ENCODE measurements at places on chromosomes 1 and 21.

DNA sequence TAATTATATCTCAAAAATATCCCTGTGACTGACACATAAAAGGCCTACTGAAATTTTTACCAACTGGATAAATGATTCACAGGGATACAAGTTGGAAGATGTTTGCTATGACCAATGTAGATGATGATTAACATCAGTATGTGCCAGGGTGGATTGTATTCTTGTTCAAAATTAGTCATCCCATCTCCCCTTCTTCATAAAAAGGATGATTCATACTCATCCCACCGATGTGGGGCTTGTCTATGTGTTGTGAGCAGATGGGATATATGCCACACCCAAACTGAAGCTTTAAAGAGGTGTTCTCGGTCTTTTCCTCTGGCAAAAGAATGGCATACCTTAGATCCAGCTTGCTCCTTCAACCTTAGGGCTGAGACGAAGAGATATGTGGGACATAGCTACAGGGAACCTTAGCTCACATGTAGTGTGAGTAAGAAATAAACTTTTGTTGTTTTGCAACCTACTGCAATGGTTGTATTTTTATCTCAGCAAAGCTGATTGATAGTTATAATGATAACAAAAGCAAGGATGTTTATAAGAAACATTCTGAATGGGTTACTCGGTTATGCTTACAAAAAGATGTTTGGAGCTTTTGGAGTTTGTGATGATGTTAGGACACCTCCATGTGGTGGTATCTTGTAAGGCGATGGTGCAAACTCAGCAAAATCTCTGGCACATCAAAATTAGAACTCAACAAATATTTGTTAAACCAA, 29.4 kb downstream of the SPATA17 start:
- no peak for DNase-seq

DNA sequence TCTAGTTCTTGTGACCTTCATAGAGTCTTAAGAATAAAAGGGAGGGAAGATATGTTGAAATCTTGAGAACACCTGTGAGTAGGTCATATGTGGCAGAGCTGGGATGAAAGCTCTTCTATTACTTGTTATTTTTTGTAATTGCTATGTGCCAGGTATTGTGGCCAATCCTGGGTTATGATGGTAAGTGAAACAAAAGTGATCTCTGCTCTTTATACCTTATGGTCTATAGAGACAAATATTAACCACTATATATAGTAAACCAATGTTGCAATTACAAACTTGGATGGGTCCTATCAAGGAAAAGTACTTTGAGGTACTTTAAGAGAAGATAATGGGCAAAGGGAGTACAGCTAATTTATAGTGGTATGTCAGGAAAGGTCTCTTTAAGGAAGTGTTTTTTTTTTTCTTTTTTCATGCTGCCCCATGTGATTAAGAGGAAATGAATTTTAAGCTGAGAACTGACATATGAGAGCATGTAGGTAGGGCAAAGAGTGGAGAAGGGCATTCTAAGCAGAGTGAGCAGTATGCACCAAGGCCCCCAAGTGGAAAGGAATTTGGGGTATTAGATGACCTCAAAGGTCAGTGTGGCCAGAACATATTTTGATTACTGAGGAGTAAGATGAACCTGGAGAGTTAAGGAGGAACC, 43.3 kb downstream of the POU2F1 start:
- DNase-seq, result no peak

DNA sequence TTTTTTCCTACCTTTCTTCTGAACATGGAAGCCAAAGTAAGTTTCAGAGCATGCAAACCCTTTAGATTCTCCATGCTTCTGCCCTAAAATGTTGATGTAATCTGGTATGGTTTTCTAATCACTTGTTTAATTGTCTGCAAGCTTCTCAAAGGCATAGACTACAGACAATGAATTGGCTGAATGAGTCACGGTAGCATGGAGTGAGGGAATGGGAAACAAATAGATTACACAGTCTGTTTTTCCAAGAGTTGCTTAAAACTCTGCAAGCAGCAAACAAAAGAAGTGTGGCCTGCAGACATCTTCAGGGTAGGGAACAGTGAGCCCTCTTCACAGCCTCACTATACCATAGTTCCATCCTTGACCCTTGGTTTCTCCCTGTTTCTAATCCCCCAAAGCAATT, 326.0 kb downstream of the BARHL2 start:
- no peak for DNase-seq

DNA sequence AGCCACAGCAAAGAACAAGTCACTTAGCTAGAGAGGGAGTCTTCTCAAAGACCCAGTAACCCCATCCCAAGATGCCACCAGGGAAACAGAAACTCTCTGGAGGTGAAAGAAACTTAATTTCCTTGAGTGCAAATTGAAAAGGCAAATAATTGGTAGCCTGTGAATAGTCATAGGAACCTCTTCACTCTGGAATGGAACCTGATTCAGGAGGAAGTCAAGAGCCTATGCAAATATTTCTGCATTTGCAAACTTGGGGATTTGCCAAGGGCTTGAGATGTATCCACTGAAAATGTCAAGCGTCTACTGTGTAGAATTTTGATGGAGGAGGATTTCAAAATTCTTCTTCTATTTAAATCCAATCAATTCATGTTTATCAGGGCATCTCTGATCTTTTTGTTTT, 5.7 kb downstream of the HIVEP3 start:
- DNase-seq, result no peak

- no peak for DNase-seq
These were observed 133.0 kb downstream of the URB2 start for GRCh38 chr1:229759037-229759435.

DNA sequence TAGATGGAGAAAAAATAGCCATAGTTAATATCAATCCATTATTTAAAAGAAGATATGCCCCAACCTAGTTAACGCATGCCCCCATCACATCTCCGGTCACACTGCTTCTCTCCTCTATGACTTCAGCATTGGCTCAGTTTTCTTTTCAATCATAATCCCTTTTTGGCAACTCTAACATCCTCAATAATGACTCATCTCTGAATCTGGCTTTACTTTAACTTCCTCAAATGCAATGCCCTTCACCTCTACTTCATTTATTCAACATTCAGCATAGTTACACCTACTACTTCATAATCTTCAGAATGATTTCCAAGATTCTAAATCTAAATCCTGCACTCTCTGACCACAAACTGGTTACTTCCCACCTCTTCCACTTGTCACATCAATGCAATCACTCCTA, 417.3 kb downstream of the USH2A start:
- DNase-seq, result no peak

- DNase-seq, result no peak
These were observed 122.0 kb downstream of the SEC16B start for GRCh38 chr1:177847843-177848242.

DNA sequence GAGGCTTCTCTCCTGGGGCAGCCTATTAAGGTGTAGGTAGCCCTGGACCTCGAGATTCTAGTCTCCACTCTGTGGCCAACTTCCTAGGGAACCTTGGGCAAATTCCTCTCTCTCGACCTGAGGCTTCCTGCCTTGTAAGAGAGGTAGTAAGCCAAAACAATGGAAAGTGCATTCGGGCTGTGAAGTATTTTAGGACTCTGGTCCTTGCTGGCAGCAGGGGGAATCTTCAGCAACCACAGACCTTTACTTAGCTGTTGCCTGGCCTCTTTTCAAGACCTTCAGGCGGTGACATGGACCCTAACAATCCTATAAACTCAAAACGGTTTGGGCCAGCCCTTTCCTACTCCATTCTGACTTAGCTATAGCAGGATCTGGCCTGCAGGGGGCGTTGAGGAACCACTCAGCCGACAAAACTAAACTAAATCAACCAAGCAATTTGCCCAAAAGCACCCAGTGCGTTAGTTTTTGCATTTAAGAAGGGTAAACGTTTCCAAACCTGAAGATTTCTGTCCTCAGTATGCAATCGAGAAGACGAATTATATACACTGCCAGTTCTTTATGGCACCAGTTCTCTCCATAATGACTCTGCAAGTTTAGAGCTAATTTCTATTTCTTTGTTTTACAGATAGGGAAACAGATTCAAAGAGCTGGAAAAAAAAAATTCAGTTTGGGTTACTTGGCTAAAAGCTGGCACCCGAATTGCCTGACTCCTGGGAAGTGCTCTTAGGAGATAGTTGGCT, 10.9 kb upstream of the SESN2 start:
- peak; percentile 69 for DNase-seq

DNA sequence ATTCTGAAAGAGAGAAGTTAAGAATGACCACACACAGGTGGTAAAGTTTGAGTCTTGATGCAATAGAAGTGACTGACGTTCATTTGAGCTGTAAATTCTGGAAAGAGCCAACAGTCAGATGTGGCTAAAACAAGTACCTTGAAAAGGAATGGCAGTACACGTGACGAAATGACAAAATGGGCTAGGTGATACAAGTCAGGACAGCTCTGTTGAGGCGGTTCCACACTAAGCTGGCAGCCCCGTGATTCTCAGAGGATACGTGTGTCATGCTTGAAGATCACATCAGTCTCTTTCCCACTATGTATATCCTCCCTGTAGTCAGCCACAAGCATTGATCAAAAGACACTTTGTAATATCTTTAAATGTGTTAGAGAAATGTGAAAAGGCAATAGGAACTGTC, 881.3 kb upstream of the ADGRL2 start:
- DNase-seq, result no peak

DNA sequence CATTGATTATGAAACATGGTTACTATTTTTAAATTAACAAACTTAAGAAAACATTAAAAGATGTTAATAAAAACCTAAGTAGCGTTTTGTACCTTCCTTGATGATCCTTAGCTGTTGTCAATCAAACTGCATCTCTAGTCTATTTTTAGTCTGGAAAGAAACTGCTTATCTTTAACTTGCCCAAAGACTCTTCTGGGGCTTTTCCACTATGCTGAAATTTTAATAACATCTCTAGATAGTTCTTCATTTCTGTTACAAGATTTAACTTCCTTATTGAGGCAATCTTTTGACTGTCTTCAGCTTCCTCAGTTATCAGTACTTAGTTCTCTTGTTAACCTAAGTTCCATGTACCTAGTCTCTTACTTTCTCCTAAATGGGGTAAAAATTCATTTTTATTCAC, 135.9 kb upstream of the HMCN1 start:
- DNase-seq, result no peak

- DNase-seq, result no peak
These were observed at the start of gene S100A13 for GRCh38 chr1:153626904-153627714. S100A13 (minus strand) TSS chr1:153627505; CDS start chr1:153626472, 1,033 bp downstream.

- no peak for DNase-seq
These were observed 433.4 kb upstream of the CAMK1G start for GRCh38 chr1:209150114-209150513.

Data from stimulated activated CD8-positive, alpha-beta memory T cell treated with anti-CD3 and anti-CD28 coated beads, Interleukin-7, amount 100 ng/mL, for 1 hour (primary cell).